ENCODE measurements at places on chromosomes 1 and 21.

- no peak for DNase-seq
Observed at GRCh38 chr1:159908031-159908940, 8.3 kb upstream of the CFAP45 start.

- DNase-seq, result no peak
Observed at GRCh38 chr1:103517380-103518047, 8.0 kb upstream of the RNPC3 start.

DNA sequence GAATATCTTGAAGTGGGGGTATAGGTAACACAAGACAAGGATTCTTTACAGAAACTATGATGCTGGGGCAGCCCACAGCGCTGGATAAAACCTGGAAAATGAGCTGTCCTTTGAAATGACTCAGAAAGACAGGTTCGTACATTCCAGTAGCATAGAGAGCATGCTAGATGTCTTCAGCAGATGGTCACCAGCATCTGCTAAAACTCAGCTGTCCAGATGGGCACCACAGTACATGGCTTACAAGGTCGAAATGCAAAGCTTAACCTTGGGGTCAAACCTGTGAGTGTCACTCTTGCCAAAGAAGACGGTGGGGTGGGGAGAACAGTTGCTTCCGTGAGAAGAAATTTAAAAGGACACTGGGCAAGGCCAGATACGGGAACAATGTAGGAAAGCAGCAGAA, 41.3 kb upstream of the TRIM45 start:
- DNase-seq, result no peak

GRCh38 chr1:171296897-171297296, 17.1 kb upstream of the FMO4 start:
- DNase-seq, result no peak

DNA sequence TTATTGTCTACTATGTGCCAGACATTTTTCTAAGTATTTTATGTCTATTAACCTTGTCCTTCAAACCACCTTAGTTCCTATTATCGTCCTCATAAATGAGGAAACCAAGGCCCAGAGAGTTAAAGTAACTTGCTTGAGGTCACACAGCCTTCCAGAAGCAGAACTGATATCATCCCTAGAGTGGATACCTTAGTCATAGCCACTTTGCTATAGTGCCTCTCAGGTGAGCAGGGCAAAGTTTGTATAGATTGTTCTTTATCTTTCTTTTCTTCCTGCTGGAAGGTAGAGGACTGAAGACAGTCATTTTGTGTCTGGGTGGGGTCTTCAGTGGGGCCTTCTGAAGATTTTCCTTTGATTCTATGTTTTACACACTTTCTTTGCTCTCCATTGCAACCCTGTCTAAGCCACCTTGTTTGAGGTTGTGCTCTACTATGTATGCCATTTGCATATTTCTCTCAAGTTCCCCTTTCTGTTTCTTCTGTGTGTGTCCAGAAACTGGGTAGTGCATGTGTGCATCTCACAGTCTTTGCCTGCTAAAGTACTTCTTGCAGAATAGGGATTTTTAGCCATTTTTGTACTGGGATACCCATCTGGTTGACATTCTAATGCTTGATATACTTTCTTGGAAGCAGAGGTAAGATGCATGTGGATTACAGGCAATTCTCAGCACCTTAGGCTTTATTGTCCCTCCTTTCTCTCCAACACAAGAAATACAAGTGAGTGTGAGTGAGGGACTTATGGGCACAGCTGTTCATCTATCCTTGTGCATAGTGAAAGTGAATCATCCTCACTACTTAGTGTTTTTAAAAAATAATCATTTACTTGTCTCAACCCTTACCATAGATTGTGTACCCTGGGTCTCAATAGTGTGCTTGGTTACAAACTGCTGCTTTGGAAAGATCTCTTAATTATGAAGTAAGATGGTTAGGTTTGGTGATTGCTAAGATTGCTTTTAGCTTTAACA, 207.6 kb upstream of the HMCN1 start:
- no peak for DNase-seq

GRCh38 chr1:19359357-19359756, 47.2 kb downstream of the SLC66A1 start:
- DNase-seq, result no peak

GRCh38 chr1:211213702-211214101, 45.5 kb upstream of the RCOR3 start:
- DNase-seq, result no peak

DNA sequence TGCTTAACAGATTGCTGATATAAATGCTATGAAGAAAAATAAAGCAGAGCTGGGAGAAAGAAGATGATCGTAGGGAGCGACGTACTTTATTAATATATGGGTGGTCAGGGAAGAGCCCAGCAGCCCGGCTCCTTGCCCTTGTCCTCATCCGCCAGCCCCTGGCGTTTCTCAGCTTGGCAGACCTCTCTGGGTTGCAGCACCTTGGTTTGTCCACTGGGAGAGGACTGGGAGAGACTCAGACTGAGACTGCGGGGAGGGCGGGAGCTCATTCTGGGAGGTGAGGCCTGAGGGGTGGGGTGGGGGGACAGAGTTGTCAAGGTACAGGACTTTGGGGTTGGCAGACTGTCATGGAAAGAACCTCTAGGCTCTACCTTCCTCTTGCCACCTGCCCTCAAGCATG, 3.3 kb upstream of the S100A3 start:
- DNase-seq, result no peak

DNA sequence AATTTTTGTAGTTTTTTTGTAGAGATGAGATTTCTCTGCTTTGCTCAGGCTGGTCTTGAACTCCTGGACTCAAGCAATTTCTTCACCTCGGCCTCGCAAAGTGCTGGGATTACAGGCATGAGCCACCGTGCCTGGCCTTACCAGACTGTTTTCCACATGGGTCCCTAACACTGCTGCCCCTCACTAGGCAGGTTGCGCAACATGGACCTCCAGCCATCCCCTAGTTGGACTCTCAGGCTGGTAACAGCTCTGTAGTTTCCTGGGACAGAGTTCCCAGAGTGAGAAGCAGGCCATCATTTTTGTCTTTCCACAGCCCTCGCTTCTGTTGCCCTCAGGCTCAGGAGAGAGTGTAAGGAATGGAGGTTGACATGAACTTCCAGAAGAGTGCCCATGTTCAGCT, 156.1 kb downstream of the CTH start:
- no peak for DNase-seq

DNA sequence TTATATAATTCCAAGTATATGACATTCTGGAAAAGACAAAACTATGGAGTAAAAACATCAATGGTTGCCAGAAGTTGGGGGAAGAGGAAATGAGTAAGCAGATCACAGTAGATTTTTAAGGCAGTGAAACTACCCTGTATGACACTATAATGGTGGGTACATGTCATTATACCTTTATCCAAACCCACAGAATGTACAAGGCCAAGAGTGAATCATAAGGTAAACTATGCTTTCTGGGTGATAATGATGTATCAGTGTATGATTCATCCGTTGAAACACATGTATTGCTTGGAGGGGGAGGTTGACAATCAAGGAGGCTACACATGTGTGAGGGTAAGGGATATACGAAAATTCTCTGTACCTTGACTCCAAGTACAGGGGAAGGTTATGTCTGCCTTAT, 862.7 kb downstream of the PLA2G4A start:
- DNase-seq, result no peak

DNA sequence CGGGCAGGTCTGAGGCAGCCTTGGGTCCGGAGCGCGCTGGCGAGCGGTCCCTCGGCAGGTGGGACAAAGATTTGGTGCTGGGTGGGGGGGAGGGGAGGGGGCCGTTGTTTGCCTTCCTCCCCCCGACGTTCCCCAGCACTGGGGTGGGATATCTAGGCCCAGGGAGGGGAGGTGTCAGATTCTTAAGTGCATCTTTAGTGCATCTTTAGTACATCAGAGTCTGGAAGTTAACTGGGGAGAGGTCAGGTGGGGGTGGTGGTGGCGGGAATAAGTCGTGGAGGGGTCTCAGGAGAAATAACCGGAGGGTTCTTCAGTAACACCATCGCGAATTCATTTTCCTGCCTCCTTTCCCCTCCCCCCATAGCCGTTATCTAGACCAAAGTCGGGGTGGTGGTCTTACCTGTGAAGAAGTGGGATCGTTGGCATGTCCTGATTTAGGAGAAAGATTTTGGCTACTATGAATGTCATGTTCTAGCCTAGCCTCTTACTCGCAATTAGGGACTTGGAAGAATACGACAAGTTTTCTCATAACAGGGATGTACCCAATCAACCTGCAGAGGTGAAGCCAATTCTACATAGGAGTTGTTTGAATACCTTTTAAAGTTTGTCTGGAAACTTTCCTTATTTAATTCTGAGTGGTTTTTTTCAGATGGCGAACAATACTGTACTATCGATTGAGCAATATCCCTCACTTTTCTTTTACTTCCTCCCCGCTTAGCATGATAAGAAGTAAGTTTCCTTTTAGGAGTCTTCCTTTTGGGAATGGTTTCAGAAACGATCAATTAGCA, 886 bp downstream of the ZMYM4 start:
- no peak for DNase-seq

DNA sequence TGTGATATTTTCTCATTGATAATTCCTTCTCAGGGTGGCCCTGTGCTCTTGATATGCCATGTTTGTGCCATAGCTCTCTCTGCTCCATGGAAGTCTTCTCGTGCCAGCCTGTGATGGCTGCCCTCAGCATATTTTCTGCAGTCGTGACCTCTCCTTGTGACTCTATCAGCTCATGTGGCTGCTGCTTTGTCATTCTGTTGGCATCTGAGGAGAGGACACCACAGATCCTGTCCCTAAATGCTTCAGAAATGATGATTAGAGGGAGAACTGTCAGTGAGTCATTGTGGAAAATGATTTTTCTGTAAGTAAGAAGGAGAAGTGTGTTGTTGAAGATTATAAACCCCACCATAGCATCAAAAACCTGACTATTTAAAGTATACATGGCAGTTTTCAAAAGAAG, 286.0 kb downstream of the ADGRL2 start:
- DNase-seq, result no peak

DNA sequence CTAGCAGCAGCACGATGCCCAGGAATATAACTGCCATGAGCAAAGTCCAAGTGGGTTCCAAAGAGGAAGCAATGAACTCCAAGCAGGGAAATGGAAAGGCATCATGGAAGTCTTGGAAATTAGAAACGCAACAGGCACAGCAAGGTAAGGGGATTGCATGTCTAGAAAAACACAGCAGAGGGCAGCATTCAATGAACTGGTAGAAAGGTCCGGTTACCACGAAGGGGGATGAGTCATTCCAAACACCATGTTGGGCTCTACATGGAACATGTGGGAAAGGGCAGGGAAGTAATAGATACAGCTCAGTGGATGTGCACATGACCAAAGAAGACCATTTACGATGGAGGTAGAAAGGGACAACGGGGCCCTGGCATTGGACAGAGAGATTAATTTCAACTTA, 36.4 kb downstream of the RXRG start:
- no peak for DNase-seq

GRCh38 chr1:94401206-94401605, 17.0 kb upstream of the ABCD3 start:
- no peak for DNase-seq

- DNase-seq, result no peak
Observed at GRCh38 chr1:212683357-212683722, 16.3 kb downstream of the BATF3 start.

DNA sequence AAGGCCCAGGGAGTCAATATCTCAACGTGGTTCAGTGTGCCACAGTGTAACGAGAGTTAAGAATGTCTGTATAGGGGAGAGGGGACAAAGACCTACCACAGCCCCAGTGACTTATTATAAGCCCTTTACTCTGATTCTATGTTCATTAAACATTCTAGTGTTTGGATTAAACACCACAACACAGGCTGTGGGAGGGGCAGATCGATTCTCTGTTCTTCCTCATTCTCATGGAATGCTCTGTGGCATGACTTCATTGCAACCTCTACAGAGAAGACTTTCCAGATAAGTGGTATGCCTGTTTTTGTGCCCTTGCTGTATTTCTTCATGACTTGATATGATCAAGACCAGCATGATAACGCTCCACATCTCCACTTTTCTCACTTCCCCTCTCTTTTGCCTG, 39.0 kb upstream of the CD5L start:
- no peak for DNase-seq

DNA sequence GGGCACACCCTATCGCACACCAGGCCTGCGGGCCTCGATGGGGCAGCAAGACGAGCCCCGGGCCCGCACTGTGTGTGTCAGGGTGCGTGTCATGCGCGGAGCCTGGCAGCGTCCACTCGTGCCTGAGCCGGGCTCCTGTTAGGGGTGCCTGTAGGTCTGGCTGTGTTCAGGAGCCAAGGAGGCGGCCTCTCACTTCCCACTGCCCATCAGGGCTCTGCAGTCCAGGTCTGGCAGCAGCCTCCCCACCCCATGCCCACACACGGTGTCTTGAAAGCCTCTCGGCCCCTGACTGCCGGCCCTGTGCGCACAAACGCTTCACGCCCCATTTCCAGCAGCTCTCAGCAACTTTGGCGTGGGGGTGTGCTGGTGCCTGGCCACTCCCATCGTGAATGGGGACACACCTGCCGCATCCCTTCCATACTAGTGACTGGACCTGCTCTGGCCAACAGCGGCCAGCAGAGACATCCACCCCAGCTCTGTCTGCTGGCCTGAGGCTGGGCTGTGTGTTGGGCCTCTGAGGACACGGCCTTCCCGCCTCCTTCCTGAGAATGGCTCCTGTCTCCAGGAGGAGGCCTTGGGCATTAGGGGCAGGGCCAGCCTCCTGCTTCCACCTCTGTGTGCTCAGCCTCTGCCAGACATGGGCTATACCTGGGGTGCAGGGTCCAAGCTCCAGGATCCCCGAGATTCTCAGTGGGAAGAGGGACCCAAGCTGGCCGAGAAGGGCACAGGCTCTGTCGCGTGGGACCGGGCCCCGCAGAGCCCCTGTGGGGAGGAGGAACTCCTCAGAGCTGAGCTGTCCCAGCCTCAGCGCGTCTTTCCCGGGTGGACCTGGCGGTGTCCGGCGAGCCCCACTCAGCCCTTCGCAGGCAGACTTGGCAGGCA, 41.8 kb upstream of the ACTRT2 start:
- DNase-seq, result no peak

DNA sequence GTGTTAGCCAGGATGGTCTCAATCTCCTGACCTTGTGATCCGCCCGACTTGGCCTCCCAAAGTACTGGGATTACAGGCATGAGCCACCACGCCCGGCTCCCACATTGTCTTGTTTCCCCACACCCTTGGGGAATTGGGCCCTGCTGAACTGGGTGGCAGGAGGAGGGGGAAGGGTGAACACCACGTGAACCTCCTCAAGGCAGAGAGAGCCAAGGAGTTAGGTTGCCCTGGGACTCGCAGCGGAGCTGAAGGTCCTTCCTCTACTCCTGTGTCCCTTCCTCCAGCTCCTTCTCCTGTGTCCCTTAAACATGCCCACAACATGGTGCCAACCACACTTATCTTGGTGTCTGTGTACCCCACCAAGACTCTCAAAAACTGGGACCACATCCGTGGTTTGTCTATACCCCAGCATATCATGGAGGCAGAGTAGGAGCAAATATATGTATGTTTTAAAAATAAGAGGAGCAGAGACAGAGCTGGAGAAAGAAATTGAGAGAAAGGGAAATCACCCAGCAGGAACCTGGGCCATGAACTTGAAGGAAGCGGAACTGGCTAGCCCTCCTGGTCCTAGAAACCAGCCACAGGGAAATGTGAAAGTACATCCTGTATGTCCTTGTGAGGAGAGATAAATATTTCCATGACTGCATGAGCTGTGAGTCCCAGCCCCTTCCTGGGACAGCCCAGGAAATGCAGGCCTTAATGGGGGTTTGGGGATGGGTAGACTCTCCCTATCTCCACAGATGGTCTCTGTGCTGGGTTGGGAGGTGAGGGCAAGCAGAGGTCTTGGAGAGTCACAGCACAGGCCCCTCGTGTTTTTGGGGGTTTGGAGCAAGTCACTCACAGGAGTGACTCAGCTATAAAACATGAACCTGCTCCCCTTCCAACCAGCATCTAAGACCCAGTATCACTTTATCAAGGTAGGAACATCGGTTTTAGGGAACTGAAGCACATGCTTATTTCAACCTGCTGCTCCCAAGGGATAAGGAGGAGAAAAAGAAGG, 9.4 kb upstream of the TAL1 start:
- DNase-seq, result no peak

- no peak for DNase-seq
Observed at GRCh38 chr1:11070876-11071275, 11.1 kb upstream of the SRM start.

Measured in activated CD4-positive, alpha-beta T cell treated with anti-CD3 and anti-CD28 coated beads for 4 hours (primary cell).